ENCODE measurements at places on chromosomes 4 and X.

DNA sequence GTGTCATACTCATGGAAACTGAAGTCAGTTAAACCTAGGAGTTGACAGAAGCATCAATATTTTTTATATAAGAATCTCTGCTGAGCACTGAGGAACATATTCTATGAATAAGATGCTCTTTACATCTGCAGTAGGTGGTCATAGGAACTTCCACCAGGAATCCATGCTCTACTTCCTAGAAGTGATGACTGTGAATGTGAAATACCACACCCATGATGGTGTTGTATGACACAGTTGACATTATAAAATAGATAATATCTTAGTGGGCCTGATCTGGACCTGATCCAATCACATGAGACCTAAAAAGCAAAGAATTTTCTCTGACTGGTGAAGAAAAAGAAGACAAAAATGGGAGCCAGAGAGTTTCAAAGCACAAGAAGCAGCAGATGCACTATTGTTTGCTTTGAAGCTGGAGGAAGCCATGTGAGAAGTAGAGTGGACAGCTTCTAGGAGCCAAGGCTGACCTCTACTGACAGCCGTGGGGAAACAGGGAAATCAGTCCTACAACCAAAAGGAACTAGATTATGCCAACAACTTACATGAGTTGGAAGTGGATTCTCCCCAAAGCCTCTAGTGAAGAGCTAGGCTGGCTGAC, 68.6 kb upstream of the HS3ST1 start:
- DNase-seq = no peak

DNA sequence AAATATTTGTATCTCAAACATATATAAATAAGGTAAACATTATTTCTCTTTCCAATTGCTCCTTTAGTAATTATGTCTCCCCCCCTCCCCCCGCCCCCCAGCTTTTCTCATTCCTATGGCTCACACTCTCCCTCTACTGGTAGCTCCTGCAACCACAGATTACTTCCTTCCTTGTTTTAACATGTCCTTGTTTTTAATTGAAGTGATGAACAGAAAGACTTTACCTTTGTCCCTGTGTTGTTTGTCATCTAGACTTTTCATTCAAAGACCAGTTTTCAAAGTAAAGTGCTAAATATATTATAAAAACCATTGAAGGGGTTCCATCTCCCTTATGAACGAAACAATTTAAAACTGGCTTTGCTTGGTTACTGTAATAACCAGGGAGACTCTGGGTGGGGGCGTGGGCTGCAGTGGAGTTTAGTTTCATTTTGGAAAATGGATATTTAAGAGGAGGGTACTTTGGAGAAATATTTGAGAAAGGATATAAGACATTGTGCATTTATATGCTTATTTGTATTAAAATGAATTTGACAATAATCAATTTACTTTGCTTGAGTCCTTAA, 352.9 kb downstream of the RAPGEF2 start:
- DNase-seq = no peak

GRCh38 chr4:108536577-108536976, 83.8 kb upstream of the RPL34 start:
- DNase-seq = no peak

DNA sequence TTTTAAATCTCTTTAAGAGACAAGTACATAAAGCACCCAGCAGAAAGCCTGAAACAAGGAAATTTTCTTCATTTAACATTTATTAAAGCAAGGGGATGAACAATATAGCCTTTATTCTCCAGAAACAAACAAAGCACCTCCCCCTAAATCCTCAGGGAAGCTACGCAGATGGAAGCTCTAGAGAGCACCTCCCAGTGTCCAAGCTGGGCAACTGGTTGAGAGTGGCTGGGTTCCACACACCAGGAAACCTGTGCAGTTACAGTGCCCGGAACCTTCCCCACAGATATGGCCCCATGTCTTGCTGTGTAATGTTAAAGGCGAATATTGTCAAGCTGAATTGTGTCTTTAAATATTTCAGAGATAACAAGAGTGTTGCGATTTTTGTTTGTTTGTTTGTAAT, 8.9 kb upstream of the TRIML1 start:
- DNase-seq = no peak

DNA sequence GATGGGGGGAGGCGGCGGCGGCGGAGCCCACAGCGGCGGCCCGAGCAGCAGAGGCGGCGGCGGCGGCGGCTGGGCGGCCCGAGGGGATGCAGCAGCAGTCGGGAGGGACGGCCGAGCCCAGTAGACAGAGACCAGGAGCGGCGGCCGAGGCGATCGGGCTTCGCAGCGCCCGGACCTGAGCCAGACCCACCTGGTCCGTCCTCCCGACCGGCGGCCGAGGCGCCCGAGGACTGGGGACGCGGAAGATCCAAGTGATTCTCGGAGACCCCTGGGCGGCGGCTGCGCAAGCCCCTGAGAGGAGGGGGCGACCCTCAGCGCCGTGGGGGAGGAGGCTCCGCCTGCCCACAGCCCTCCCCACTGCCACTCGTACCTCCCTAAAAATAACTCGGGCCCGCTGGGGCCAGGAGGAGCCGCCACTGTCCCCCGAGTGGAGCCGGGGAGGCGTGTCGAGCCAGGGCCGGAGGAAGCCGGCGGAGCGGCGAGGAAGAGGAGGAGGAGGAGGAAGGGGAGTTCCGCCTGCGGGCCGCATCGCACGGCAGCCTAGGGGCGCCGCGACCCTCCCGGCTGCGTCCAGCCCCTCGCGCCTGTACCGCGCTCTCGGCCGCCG, 608 bp downstream of the RAPGEF2 start:
- peak; percentile 17 for DNase-seq

GRCh38 chrX:46727441-46727840, 31.5 kb downstream of the SLC9A7 start:
- no peak for DNase-seq

GRCh38 chr4:110245577-110245976, 47.2 kb upstream of the ELOVL6 start:
- DNase-seq = no peak

GRCh38 chr4:94267037-94267436, 59.4 kb downstream of the SMARCAD1 start:
- no peak for DNase-seq

GRCh38 chr4:101049549-101050001, 297.8 kb downstream of the PPP3CA start:
- no peak for DNase-seq

DNA sequence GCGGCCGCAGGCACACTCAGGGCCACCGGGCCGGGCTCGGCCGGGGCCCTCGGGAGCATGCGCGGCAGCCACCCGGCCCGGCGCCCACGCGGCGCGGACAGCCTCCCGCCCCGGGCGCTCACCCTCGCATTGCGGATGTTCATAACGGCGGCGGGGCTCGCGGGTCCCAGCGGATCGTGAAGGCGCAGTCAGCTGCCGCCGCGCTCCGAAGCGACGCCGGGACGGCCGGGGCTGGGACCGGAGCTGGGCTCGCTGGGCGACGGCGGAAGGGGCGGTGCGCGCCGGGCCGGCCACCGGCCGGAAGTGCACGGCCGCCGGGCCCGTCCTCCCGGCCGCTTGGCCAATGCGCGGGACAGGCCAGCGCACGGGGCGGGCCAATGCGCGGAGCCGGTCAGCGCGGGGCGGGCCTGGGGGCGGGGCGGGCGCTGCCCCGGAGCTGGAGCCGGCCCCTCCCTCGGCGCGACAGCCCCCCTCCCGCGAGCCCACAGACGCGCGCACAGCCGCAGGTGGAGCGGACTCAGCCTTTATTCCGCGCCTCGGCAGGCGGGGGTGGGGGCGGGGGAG, at the start of gene NAA10:
Gene NAA10 (minus strand): TSS at position 276 of the 564 bp plus-strand sequence. CDS start 133 bp downstream, at position 143.
- no peak for DNase-seq

DNA sequence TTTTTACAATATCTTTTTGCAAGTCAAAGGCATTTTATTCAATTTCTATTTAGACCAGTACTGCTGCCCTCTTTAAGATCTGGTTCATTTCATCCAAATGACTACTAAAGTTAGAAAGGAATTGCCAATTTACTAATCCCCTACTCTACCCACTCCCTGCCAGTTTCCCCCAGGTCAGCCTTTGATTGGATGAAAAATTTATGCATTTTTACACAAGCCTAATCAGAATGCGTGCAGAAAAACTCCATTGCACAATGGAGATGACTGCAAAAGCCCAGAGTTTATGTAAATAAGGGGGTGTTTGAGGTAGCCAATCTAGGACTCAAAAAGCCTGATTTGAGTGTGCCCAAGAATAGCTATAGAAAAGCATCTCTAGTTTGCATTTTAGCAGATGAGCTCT, 310.6 kb downstream of the PABPC4L start:
- DNase-seq = no peak

DNA sequence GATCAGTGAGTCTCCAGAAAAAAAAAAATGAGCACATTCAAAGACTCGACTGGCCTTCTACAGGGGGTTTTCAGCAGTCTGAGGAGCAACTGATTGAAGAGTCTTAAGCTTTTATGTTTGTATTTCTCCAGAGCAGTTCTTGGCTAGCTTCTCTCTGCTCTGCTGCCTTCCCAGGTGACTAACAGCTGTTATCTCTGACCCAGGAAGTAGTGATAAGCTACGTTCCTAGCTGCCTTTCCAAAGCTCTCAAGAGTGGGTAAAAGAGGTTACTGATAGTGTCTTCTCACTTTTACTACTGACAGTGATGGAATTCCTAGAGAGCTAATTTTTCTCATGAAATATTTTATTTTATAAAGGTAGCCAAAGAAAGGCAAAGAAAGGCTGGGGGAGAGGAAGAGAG, 66.6 kb downstream of the ENOX2 start:
- no peak for DNase-seq

DNA sequence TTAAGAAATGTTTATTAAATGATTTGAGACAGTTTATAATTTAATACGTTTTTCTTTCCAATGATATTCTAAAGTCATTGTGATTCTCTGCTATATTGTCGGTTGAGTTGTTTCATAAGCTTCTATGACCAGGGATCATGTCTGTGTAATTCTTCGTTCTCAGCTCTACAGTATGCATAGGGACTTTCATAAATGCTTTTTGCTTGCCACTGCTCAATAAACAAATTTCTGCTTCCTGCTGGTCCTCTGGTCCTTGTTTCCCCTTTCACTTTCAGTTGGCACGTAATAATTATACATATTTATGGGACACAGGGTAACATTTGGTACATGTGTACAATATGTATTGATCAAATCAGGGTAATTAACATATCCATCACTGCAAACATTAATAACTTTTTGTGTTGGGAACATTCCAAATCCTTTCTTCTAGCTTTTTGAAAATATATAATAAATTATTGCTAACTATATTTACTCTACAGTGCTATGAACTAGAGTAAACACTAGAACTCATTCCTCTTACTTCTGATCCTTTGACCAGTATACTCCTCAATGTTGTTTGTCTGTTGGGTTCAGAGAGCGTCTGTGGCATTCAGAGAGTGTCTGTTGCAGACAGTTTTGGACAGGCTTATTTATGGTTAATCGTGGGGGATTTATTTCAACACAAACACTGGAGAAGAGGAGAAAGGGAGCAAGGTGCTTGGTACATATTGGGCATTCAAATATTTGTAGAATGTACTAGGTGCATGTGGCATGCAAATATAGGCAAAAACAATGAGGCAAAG, 68.3 kb upstream of the SPANXB1 start:
- no peak for DNase-seq

GRCh38 chr4:70722199-70722791, 531 bp downstream of the RUFY3 start:
- DNase-seq = no peak

DNA sequence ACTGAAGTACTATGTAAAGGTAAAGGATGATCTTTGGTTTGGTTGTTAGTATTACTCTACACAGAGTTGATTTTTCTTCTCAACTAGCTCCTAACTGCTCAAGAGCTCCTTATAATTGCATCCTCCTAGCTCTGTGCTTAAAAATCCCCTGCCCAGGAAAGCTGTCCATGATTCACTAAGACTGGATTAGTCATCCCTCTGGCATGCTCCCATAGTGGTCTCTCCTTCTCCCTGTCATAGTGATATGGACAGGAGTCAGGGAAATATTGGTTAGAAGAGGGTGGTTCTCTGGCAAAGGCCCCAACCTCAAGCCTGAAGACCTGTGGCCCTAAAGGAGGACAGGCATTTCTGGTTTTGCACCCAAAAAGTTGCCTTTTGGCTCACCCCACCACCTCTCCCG, 242.3 kb upstream of the KCNIP4 start:
- DNase-seq = no peak

GRCh38 chr4:167339781-167340180, 105.5 kb upstream of the SPOCK3 start:
- DNase-seq = no peak

GRCh38 chrX:29447867-29448266, 767.5 kb upstream of the MAGEB2 start:
- DNase-seq = no peak

DNA sequence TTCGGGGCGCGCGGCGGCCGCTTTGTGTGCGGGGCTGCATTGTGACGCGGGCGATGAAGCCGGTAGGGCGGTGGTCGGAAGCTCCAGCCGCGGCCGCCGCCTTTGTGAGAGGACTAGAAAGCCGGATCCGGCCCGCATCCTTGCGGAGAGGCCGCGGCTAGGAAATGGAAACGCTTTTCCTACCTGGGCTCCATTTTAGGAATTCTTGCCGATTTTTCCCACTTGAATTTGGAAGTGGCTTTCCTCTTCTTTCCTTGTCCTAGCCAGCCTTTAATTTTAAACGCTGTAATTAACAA, 708 bp downstream of the TMSB4X start:
- no peak for DNase-seq

- no peak for DNase-seq
These were observed 32.1 kb downstream of the CCKAR start for GRCh38 chr4:26458157-26458561.

DNA sequence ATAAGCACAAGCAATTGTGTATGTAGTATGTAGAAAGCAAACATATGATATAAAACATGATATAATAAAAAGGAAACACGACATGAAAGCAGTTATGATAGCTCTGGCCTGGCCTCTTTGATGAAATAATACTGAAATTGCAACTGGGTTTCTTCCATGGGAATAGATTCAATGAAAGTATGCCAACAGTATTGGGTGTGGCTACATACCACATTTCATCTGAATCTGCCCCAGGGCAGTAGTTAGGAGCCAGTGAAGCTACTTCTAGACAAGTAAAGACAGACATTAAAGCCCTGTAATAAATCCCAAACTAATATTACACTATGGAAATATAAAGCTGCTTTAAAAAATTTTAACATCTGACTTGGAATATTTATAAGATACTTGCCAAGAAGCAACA, 207.3 kb downstream of the FBXW7 start:
- DNase-seq = no peak

GRCh38 chr4:177410566-177410965, 31.7 kb downstream of the AGA start:
- no peak for DNase-seq

GRCh38 chr4:168560184-168561180, 63.6 kb downstream of the PALLD start:
- no peak for DNase-seq

Data from tibial nerve (tissue), 4 donors.